SHP77 treated with DMSO at 0.1 percent for 48 hours (cell line): ENCODE measurements at places on chromosomes 1 and 21.

GRCh38 chr1:63624911-63625310, 31.7 kb downstream of the PGM1 start:
- no peak for DNase-seq

GRCh38 chr1:32454726-32455125, 10.1 kb upstream of the ZBTB8B start:
- DNase-seq: peak; percentile 27

DNA sequence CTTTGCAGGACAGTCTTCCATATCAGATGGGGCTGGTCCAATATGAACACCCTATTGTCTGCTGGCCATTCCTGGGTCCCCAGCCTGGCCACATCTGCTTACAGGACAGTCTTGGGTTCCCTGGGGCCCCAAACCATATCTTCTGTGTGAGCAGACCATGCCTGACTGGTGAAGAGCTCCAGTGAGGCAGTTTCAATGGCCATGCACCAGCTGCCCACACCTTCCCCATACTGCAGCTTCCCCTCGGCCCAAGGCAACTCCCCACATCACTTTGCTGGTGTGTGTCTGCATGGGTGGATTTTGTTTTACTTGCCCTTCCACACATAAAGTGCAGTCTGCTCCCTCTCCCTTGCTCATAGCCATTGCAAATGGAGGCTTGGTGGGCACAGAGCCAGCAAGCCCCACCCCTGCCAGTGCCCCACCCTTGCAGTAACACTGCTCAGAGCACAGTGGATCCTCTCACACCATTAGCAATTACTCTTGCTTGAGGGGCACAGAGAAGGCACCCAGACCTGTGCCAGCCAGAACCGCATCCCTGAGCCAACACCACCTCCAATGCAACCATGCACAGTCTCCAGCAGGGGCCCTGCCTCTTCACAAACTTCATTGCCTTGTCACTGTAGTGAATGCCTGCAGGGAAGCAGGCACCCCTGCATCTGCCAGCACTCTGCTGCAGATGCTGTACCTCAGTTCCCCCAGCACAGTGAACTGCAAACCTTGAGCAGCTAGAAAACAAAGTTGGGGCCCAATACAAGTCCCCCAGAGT, 474.5 kb upstream of the BEND5 start:
- no peak for DNase-seq

- DNase-seq: no peak
These were observed 159.2 kb downstream of the RYR2 start for GRCh38 chr1:237201155-237201554.

- DNase-seq: no peak
These were observed 613.4 kb upstream of the ADAMTS5 start for GRCh38 chr21:27580276-27580675.

DNA sequence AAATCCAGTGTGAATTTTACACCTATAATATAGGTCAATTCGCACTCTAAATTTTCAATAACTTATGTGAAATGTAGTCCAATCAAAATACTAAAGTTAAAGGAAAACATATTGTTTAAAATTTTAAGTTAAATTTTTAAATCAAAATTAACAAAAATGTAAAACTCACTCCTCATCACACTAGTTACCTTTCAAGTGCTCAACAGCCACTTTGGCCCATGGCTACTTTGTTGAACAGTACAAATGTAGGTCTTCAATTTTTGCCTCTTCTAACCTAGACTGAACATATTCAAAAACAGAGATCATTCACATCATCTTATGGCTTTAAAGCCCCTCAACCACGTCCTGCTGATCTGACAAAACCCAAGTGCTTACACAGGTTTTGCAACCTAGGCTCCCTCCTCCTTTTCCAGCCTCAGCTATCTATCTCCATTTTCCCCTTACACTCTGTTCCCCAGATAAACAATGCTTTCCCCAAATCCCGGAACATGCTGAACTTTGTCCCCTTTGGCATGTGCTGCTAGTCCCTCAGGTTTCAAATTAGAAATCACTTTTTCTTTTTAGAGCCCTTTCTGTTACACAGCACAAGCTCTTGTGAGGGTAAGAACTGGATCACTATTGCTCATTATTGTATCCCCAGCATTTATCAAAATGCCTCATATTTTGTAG, 110.6 kb downstream of the AKT3 start:
- DNase-seq: no peak

DNA sequence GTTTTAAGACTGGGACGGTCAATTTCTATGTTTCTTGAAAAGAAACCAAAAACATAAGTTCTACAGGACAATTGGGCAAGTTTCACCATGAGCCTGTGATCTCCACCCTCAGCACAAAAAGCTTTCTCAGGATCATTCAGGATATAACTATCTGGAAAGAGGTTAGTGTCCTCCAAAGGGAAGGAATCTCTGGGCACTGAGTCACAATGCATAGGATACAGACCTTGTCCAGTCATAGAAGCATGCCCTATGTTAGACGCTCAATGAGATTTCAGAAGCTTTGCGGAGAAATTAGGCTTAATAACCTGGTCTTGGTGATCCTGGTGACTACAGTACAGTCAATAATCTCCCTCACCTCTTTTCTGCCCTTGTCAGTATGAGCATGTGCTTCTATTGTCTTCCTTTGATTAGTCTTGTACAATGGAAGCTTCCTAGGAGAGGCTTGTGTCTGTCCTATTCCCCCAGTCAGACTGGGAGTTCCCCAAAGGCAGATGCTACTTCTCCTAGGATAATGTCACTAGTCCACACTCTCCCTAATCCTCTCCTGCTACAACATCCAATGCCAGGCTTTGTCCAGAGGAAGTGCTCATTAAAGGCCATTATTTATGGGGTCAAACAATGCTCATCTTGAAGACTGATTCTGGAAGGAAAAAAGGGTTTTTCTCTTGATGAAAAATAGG, 97.4 kb downstream of the KCNH1 start:
- no peak for DNase-seq

DNA sequence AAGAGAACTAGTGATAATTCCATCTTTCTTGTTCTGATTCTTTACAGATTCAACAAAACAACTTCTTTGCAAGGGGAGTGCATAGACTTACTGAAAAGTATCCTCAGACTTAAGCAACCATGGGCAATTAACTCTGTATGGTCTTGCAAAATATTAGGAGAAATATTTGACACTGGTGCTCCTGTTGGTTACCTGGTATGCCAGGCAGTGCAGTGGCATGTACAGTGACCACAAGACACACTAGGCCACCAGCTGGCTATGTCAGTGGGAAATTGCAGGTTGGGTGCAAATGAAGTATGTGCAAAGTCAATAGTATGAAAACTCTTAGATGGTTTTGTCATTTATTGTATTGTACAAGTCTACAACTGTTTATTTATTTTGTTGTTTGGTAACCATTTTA, 34.5 kb downstream of the EPS15 start:
- no peak for DNase-seq

- no peak for DNase-seq
These were observed 447.8 kb downstream of the AMY1C start for GRCh38 chr1:104197516-104197915.

GRCh38 chr1:212966616-212967015, 16.3 kb downstream of the VASH2 start:
- DNase-seq: no peak
